Naive thymus-derived CD4-positive, alpha-beta T cell (primary cell): ENCODE measurements at places on chromosomes 6 and 20.
A peak's percentile ranks its signal among the peaks of the same experiment; 100 is the strongest.

DNA sequence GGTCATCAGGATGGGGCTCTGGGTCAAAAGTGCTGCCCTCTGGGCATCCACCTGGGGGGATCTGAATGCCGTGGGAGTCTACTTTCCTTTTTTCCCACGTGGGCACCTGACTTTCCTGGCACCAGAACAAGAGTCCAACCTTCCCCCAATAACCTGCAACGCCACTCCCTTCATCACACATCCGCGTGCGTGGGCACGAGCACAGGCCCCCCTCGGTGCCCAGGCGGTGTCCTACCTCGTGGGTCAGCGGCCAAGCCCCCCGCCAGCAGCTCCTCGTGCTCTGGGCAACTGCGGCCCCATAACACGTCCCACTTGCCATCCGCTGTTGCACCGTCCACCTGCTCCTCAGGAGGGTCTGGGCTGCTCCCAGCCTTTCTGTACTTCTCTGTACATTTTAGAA lies 87.0 kb downstream of the YTHDF1 start:
- DNase-seq: no peak

DNA sequence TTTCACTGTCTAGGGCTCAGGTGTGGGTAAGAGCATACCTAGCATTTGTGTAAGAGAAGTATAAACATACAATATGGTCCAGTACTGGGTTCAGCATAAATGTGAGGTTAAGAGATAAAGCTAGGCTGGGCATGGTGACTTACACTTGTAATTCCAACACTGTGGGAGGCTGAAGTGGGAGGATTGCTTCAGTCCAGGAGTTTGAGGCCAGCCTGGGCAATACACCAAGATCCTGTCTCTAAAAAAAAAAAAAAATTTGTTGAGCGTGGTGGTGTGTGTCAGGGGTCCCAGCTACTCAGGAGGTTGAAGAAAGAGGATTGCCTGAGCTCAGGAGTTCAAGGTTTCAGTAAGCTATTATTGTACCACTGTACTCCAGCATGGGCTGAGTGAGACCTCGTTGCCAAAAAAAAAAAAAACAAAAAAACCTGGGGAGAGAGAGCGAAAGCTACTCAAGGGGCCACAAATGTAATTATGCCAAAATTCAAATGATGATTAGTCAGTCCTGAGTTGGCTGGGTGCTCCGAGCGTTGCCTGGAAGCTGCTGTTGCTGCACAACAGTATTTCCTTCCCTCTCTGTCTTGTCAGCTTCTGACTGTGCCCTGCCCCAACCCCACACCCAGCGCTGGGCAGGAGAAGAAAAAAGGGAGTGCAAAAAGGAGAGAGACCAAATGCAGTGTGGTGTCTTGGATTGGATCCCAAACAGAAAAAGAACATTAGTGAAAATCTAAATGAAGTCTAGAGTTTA lies 24.0 kb downstream of the CMTR1 start:
- DNase-seq: no peak

DNA sequence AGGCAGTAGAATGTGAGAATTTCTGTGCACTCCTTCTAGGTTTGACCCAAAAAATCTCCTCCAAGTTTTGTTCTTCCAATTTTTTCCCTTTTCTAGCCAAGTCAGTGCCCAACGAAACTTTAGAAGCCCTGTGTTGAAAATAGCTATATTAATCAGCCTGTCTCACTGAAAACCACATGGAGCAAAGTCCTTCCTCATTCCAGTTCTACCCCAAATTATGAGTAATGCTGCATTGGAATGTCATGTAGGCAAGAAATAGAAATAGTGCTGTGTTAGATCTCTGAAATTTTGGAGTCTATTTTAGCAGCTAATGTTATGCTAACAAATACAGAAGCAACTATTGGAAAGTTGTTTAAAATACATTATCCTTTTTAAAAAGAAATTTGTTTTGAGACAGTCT lies 725.5 kb downstream of the TBC1D32 start:
- no peak for DNase-seq

- no peak for DNase-seq
Observed at GRCh38 chr6:90910893-90911292, 324.0 kb upstream of the MAP3K7 start.

- DNase-seq: peak; percentile 25
Observed at GRCh38 chr6:106513808-106514582, 115.3 kb downstream of the RTN4IP1 start.

DNA sequence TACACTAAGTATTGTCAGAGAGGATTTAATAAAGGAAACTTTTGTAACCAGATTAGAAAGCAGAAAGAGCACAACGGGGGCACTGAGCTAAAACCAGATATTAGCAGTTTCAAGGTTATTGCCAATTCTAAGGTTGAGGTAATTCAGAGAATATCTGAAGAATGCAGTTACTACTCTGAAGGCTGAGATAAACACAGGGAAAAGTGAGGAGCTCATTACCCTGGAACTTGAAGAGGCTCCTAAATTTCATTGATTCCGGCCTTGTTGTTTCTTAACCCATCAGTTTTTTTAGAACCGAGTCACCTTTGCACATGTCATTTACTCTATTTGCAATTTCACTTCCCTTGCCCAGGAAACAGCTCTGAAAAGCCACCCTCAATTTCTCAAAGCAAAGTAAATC lies 72.4 kb upstream of the BTBD3 start:
- DNase-seq: no peak

GRCh38 chr20:31608251-31608945 lies 3.3 kb downstream of the ID1 start:
- no peak for DNase-seq

DNA sequence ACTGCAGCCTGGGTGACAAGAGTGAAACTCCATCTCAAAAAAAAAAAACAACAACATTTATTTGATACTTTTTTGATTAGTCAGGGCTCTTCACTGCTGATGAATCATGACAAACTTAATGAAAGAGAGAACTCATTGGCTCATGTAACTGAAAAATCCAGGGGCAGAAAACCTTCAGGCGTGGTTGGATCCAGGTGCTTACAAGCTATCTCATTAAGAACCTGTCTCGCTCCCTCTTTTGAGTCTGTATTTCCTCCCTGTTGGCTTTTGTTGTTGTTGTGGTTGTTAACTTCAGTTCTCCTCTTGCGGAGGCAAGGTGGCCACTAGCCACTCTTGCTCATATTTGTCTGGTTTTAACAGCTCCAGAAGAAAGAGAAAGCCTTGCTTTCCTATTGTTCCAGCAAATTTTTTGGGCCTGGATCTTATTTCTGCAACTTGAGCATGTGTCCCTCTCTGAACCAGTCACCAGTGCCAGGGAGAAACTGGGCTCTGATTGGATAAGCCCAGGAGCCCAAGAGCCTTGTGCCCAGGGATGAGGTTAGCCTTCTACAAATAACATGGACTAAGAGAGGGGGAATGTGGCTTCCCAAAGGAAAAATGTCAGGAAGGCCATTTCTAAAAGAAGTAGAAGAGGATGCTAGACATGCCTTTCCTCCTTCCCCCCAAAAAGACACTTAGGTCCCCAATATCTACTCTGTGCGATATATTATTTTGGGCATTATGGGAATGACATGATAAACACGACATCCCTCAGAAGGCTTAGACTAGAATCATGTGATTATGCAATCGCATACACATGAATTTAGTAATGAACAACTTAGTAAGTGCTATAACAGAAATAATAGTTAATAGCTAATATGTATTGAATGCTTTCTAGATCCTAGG lies 64.5 kb downstream of the PHACTR2 start:
- DNase-seq: no peak

DNA sequence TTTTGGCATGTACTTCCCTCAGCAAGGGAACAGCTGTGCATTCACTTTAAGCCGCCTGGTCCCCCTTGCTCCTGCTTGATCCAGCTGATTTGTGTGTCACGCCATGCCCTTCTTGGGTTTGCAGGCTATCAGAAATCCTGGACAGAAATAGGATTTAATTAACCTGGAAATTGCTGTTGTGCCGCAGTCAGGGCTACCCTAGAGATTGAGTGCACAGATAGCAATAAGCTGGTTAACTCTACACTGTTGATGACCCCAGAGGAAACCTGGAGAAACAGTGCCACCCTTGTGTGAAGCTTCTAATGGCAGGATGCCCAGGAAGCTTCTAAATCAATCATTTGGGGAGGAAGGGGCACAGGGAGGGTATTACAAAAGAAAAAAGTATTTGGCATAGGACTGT lies 199.0 kb downstream of the JARID2 start:
- DNase-seq: no peak

- no peak for DNase-seq
Observed at GRCh38 chr6:124993327-124993726, 31.1 kb downstream of the RNF217 start.

DNA sequence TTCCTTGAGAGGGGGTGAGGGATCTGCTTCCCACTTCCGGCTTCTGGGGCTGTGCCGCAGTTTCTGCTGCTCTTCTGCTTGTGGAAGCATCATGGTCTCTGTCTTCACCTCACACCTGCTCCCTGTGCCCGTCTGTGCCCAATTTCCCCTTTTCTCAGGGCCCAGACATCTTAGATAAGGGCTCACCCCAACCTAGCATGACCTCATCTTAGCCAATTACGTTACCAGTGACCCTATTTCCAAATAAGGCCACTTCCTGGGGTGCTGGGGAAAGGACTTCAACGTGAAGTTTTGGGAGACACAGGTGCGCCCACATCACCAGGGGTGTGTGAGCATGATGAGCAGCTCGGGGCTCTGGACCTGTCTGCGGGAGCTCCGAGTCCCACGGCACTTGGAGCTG lies 20.7 kb upstream of the RBBP8NL start:
- no peak for DNase-seq

DNA sequence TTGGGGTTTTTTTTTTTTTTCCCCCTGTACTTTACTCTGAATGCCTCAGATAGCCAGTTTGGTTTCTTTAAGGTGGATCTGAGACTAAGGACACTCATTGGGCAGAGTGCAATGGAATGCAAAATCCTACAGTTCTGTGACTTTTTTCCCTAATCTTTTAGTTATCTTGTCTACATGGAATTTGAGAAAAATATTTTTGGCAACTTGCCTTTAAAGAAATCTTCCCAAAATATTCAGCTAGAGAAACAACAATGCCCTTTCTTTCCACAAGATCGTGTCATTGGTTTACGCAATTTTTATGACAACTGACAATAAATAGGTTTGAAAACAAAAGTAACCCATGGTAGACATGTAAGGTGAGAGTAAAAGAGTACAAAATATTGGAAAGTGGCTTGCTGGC lies 171.7 kb upstream of the LAMP5 start:
- DNase-seq: no peak

GRCh38 chr6:25842526-25842925 lies 10.7 kb upstream of the SLC17A1 start:
- no peak for DNase-seq

DNA sequence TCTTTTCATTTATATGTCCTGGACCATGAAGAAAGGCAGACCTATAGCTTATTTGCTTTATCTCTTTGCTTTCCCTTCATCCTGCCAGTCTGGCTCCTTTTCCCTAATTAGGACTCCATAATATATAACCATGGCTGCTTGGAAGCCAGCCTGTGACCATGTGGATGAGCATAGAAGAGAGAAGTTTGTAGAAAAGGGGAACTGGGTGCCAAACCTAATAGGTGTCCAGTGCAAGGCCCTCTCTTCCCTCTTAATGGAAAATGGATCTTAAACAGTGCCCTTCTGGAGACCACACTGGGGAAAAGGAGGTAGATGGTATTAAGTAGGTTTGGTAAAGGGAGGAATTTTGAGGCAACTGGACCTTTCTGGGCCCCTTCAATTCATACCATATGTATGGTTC lies 16.7 kb upstream of the OSTM1 start:
- DNase-seq: no peak

DNA sequence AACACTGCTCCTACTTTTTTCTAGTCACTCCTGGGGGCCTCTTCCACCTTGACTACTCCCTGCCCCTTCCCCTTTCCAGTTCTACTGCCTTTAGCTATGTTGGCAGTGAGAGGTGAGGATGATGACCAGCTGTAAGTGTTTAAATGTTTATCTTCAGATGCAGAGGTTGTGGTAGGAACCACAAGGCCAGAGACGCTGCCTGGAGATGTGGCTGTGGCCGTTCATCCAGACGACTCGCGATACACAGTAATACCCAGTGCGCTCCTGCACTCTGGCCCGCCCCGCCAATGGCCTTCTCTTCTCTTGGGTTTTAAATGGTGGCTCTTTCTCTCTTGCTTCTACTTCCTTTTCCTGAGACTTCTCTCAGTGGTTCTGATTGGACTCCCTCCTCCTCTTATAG lies 4.6 kb downstream of the VARS2 start:
- DNase-seq: no peak

DNA sequence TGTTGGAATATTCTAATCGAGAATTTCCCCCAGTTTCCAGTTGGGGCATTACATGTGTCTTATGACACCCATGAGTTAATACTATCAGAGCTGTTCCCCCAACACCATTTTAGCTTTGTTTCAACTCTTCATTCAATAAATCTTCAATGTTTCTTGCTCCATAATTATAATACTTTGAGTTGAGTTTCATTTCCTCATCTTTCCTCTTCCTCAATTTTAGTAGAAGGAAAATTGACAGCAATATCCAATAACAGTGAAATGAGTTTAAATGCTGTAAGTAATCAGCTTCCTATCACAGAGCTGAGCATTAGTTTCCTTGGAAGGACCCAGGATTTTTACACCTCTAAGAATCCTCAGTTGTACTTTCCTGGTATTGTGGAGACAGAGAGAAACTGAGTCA lies 1.0 kb upstream of the STMND1 start:
- DNase-seq: no peak

GRCh38 chr20:47024461-47024937 lies 129.9 kb downstream of the EYA2 start:
- DNase-seq: no peak

DNA sequence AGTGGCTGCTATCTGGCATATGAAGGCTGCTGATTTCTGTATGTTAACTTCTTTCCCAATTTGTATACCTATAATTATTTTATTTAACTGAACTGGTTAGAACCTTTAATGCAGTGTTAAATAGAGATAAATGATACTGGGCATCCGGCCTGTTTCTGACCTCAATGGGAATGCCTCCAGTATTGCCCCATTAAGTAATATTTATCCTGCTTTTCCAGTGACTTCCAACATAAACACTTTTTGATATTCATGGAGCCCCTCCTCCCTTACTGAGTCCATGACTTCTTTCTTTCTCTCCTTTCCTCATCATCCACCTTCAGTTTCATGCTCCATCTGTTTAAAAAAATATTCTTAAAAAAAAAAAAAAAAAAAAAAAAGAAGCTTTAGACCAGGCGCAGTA lies 8.8 kb downstream of the TRIM27 start:
- DNase-seq: no peak

DNA sequence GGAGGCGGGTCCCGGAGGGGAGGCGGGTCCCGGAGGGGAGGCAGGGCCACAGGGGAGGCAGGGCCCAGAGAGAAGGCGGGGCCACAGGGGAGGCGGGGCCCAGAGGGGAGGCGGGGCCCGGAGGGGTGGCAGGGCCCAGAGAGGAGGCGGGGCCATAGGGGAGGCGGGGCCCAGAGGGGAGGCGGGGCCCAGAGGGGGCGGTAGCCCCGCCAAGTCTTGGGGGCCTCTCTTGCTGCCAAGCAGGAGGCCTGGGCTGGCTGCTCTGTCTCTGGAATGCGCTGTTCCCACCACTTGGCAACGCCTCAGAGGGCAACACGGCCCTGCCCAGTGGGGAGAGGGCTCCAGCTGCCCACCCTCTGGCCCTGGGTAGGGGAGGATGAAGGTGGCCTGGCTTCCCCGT lies 80.5 kb downstream of the YTHDF1 start:
- no peak for DNase-seq
